ENCODE measurements at places on chromosomes 5 and 9.
A peak's percentile ranks its signal among the peaks of the same experiment; 100 is the strongest.

DNA sequence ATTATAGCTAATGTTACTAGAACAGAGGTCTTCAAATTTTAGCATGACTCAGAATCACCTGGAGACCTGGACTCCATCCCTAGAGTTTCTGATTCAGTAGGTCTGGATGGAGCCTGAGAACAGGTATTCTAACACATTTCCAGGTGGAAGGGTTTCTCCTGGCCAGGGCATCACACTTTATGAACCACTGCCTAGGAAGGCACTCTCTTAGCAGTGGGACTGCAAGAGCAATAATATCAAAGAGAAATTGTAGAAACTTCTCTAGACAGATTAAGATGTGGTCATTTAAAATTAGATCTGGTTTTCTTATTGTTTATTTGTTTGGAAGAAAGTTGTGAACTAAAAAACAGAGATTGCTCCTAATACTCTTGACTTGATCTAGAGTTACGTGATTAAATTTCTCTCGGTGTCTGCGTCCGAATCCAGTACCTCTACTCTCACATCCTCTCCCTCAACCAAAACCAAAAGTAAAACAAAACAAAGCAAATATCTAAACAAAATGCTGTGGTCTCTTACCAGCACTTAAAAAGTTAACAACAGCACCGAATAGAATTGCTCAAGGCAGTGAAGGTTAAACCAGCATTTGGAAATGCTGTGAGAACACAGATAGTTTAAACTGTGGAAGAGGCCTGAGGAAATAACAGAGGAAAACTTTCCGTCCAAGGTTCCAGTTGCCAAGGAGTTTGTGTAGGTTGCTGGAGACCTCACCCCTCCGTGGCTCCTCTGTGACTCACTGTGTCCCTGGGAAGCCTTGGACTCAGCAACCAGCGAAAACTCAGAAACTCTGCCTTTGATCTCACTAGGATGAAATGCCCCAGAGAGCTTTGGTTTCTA, 193.4 kb downstream of the ARRDC3 start:
- peak; percentile 91 for DNase-seq

- no peak for DNase-seq
These were observed 60.1 kb upstream of the ARAP3 start for GRCh38 chr5:141742144-141742543.

- DNase-seq = peak; percentile 83
These were observed 21.7 kb upstream of the C5orf47 start for GRCh38 chr5:173967241-173967640.

DNA sequence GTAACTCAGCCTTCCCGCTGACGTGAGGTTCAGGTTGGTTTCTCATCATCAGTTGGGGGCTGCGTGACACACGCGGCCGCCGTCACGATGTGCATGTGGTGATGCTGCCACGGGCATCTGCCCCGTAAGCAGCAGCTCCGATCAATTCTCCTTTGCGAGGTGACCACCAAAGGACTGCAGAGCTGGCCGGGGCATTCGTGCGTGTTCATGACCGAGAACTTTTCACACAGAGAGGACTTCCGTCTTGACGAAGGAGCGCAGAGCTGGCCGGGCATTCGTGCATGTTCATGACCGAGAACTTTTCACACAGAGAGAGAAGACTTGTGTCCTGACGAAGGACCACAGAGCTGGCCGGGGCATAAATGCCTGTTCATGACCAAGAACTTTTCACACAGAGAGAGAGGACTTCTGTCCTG, 3.8 kb upstream of the LCN1 start:
- DNase-seq = no peak

DNA sequence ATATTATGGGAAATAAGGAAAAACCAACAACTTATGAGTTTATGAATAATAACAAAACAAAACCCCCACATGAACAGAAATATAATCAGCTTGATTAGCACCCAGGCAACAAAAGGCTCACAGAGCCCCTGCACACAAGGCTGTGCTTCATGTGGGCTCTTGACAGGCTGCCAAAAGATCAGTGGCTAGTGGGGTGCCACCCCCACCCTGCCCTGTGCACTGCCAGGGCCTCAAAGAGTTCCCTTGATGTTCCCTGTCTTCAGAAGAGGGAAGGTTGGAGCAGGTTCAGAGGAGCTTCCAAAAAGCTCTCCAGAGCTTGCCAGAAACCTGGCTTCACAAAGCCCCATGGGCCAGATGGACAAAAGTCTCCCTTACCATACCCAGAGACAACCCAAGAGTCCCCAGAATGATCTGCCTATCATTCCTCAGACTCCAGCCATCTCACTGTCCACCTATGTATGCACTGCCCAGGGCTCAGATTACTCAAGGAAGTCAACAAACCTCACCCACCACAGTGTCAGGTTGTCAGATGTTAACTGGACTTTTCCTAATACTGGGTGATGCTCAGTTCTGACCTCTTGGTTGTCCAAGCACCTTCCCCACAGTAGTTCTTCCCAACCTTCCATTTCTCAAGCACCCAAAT, 87.5 kb downstream of the SIL1 start:
- DNase-seq = no peak

All from umbilical cord (tissue), 2 donors.